ENCODE measurements at places on chromosomes 12 and 14.

DNA sequence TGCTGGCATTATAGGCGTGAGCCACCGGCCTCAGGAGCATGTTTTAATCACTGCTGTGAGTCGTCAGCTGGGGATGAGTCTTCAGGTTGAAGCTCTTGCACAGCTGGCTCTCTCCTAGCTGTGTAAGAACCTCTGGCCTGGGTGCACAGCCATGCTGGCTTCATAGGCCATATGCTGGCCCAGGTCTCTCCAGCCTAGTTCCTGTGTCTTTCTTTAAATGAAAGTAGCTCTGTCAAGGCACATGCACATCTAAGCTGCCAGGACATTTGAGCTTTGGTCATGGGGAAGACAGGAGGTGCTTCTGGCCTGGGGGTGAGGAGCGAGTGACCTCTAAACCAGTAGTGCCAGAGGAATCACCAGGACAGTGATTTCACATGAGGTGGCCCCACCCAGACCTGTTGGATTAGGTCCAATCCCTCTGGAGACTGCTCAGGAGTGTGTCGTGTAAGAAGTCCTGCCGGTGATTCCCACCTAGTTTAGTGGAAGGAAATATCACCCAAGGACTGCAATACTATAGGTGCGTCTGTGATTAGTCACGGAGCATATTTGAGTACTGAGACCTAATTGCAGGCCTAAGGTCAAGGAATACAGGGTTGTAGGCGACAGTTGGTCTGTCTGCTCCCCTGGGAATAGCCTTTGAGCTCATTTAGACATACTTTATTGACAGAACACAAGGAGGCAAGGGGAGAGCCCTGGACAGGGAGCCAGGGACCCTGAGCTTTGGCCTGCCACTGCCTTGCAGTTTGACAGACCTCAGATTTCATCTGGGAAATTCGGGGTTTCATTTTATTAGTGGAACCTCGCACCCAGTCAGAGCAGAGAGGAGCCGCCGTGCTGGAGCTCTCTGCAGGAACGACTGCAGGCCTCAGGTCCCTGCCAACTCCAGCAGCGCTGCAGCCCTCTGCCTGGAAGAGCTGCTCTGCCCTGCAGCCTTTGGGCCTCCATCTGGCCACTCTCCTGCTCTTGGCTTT is 67.0 kb downstream of the ANKRD9 start:
- no peak for DNase-seq

- DNase-seq, result no peak
Measured at GRCh38 chr12:105704787-105705186, 374.3 kb downstream of the C12orf75 start.

DNA sequence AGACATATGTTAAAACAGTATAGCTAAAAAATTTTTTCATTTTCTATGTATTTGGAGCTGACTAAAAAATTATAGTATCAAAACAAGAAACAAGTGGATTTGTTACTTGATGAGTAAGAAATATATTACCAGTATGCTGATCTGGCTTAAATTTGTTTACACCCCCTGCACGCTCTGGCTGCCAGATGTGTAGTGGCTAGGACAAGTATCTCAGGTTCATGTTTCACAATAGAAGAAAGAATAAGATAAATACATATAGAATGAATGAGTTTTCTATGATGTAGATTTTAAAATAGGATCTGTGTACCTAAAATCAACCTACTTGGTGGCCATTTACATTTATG is 13.1 kb downstream of the NAA30 start:
- no peak for DNase-seq

GRCh38 chr12:42846782-42847181 is 257.2 kb upstream of the PRICKLE1 start:
- no peak for DNase-seq

DNA sequence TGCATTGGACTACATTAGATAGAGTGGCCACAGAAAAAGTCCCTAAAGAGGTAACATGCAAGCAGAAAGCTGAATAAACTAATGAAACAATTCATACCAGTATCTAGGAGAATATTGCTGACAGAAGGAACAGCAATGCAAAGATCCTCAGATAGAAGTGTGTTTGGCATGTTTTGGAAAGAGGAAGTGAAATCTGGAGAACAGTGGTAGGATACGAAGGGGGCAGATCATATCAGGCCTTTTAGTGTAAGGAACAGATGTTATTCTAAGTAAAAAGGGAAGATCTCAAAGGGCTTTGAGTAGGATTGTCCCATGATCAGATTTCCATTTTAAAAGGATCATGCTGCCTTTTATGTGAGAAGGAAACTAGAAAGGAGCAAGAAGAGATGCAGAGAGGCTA is 342.9 kb downstream of the PAWR start:
- DNase-seq, result no peak

- no peak for DNase-seq
Measured at GRCh38 chr12:26773313-26774104, 59.5 kb downstream of the ITPR2 start.
